ENCODE measurements at places on chromosomes 2 and 18.

- DNase-seq = no peak
These were observed 2.0 kb downstream of the MFSD6 start for GRCh38 chr2:190410166-190410565.

DNA sequence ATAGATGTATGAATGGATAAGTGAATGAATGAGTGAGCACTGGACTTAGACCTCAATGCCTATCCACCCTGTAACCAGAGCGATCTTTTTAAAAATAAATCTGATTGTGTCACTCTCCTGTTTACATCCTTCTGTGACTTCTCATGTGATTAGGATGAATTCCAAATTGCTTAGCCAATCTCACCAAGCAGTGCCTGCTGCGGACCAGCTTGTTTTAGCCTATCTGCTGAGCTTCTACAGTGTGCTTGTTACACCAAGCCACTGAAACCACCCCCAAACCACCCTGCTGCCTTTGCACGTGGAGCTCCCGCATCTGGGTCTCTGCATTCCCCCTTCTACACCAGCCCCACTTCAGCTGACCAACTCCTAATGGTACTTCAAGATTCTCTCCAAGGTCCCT is 265.4 kb downstream of the EN1 start:
- DNase-seq = no peak

DNA sequence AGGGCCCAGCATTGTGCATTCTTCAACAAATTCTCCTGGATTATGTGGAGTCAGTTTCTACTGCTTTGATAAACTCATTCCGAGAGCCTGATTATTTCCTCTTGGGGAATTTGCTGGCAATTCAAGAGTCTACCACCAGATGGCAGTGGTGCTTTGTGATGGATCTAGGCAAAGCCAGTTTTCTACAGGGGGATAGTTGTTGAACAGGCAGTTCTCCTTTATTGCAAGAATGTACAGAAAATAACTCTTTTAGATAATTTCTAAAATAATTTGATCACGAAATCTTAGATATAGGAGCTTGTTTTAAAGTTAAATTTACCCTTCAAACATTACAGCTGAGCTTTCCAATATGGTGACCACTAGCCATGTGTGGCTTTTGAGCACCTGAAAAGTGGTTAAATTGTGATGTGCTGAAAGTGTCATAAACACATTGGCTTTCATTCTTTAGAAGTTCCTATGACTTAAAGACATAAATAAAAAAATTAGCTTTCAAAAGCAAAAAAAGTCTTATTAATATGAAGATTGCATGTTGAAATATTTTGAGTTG is 66.7 kb upstream of the HAAO start:
- peak; percentile 31 for DNase-seq

DNA sequence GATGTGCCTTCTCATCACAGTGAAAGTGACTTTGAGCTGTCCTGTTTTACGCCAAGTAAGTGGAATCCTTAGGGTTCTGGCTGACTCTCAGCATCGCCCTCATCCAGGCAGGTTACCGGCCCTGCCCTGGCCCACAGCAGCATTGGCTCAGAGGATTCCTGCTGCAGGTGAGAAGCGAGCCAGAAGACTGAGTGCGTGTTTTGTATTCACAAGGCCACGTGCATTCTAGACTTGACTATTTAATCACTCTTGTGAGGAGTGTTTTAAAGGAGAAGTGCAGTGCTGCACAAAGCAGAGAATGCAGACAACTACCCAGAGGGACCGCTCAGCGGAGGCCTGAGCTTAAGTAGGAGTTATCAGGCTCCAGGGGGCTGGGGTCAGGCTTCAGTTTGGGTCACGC is 48.3 kb downstream of the LAMA3 start:
- no peak for DNase-seq

DNA sequence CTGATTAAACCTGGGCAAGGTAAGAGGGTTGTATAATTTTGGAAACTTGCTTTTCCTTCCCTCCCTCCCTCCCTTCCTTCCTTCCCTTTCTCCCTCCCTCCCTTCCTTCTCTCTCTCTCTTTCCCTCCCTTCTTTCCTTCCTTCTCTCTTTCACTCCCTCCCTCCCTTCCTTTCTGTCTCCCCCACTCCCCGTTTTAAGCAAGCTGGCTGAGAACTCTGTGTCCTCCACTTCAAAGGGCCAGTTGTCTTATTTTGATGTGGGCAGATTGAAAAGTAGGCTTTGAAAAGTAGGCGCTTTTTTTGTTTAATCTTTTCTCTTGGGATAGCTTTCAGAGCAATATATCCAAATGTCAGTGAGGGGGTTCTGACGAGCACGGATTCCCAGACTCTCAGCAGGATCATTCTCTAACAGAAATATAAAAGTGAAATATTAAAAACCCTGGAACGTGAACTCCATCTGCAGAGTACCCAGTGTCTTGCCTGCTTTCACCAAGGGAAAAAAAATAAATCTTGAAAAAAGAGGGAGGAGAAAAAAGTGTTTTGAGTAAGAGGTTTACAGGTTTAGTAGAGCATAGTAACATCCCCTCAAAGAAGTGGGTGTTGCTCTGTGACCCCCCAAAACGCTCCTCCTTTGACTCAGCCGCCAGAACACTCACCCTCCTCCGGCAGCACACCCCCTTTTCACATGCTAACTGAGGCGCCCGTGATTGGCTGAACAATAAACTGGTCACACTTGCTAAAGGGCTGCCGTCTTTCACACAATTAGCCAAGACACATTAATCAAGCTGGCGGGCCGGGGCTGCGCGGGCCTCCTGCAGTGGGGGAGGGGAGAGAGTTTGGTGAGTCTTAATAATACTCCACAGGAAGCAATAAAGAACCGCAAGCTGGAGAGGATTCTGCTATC is 52.2 kb downstream of the CDK15 start:
- no peak for DNase-seq

DNA sequence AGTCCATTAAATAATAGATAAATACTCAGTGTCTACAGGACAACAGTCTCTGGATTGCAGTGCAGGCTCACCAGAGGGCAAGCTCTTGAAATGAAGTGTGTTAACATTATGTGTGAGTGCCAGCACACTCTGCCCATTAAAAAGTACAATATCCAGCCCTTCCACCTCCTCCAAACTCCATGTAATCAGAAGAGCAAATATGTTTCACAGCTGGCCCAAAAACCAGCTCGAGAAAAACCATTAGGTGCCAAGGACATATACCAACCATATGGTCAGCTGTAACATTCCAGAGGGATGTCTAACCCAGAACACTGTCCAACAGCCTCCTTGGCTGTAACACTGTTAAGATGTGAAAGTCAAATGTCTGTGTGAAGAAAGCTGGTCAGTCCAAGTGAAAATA is 112.2 kb downstream of the ZNF385B start:
- no peak for DNase-seq

Data from NCI-H2029 (cell line).